Kidney epithelial cell (primary cell): ENCODE measurements at places on chromosomes 7 and 10. TPM values are rescaled to one million over a fixed set of nuclear protein-coding genes. Genes with fewer than 3 reads are reported as not detected.

The IDE gene
- 25.7 and 28.5 TPM in 2 replicates for total RNA-seq

The ZNHIT1 gene
- total RNA-seq: 90.2 and 109 TPM in 2 replicates

GRCh38 chr7:145360511-145361100 is 524.8 kb upstream of the TPK1 start:
- no peak for DNase-seq

- no peak for DNase-seq
These were observed 29.3 kb downstream of the AFAP1L2 start for GRCh38 chr10:114375047-114375446.

The MALRD1 gene
- 0.08 TPM in 1 of 2 replicates, not detected in the other for total RNA-seq

GRCh38 chr7:108026647-108027046 is 23.7 kb upstream of the LAMB1 start:
- no peak for DNase-seq

DNA sequence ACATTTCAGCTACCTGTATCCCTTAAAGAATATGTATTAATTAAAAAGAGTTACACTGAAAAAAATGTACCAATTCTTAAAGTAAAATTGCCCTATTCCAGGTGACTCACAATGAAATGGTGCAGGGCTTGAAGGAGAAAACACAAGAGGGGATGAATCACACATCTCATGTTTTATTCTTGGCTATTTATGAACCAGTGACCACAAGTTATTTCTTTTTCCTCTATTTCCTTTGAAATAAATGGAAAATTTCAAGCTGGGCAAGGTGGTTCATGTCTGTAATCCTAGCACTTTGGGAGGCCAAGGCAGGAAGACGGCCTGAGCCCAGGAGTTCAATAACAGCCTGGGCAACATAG is 106.8 kb downstream of the UBE2H start:
- DNase-seq: peak; percentile 81

The SEC61A2 gene
- total RNA-seq: 7.6 and 7.8 TPM in 2 replicates

- DNase-seq: no peak
These were observed at the start of gene ELN for GRCh38 chr7:74027683-74028320. Gene ELN (plus strand): TSS chr7:74028173. CDS start chr7:74028188, 15 bp downstream.

The ADCY1 gene
- total RNA-seq: 5.8 and 6.6 TPM in 2 replicates

DNA sequence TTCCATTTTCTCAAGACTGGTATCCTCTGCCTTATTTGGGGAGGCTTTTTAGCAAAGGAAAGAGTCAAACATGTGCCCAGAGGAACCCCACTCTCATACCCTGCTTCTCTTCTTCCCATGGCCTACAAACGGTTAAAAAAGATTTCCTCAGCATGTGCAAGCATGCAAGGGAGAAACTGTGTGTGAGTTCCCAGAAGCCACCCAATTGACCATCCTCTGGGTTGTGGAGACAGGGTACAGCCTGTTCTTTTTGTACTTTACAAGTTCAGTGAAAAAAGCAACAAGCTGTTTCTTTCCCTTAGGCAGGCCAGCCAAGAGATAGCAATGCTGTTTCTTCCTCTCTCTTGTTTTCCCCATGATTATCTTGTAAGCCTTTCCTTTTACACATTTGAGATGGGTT is 68.8 kb upstream of the MTPN start:
- no peak for DNase-seq

DNA sequence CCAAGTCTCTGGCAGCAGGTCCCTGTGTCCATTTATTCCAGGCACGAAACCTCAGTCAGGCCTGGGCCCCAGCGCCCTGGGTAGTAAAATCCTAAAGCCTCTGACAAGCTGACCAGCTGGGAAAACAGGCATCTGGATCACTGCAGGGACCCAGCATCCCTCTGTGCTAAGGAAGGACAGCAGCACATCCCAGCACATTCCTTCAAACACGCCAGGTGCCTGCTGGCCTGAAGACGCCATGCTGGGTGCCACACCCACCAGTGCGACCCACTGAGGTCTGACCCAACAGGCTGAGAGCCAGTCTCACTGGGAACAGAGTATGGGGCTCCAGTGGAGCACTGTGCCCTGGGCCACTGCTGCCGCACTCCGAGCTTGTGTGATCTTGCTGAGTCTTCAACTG is 6.4 kb downstream of the DNAJB12 start:
- no peak for DNase-seq
